ENCODE measurements at places on chromosomes 4 and X. TPM values are rescaled to one million over a fixed set of nuclear protein-coding genes. Genes with fewer than 3 reads are reported as not detected.

GRCh38 chr4:105088110-105088879 is 58.4 kb upstream of the TET2 start:
- H3K4me1 ChIP-seq: no peaks in the 10 kb centered on the region
- H3K4me3 ChIP-seq: peak overlapping the region; percentile 14

The LONRF3 gene
- 2.1 TPM for total RNA-seq

GRCh38 chr4:3079694-3080123 is 5.2 kb downstream of the HTT start:
- no peaks in the 10 kb centered on the region for H3K27me3 ChIP-seq
- H3K27ac ChIP-seq: no peak overlapping the region
- DNase-seq: no peak
- no peaks in the 10 kb centered on the region for H3K36me3 ChIP-seq
- peaks cover 55% of the 10 kb centered on the region for H3K4me1 ChIP-seq

The RNF128 gene
- total RNA-seq: 0.31 TPM

GRCh38 chrX:105317117-105317516 is 96.6 kb upstream of the TEX13A start:
- H3K36me3 ChIP-seq: no peaks in the 10 kb centered on the region
- H3K27me3 ChIP-seq: no peaks in the 10 kb centered on the region
- no peak overlapping the region for H3K4me3 ChIP-seq
- no peak for DNase-seq

All from heart left ventricle (tissue), 16 donors.